NCI-H2081 treated with DMSO at 0.1 percent for 48 hours (cell line): ENCODE measurements at places on chromosomes 12 and 14.

- no peak for DNase-seq
These were observed 59.9 kb downstream of the BMP4 start for GRCh38 chr14:53896726-53897125.

DNA sequence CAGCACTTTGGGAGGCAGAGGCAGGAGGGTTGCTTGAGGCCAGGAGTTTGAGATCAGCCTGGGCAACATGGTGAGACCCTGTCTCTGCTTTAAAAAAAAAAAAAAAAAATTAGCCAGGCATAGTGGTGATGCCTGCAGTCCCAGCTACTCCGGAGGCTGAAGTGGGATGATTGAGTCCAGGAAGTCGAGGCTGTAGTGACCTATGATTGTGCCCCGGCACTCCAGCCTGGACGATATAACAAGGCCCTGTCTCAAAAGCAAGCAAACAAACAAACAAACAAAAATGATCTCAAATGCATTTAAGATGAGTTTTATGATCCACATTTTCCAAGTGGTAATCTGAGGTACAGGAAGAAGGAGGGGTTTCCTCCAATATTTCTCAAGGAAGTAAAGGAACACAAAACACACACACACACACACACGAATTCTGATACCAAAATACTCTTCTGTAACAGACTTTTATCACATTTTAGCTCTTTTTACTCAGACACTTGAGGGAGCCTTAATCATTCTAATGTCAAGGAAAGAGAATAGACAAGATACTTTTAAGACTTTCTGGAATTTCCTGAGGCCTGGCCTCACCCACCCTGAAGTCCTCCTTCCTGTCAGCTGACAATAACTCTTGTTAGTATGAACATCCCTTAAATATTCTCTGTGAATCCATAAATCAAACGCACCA, 44.4 kb upstream of the CERS5 start:
- no peak for DNase-seq

DNA sequence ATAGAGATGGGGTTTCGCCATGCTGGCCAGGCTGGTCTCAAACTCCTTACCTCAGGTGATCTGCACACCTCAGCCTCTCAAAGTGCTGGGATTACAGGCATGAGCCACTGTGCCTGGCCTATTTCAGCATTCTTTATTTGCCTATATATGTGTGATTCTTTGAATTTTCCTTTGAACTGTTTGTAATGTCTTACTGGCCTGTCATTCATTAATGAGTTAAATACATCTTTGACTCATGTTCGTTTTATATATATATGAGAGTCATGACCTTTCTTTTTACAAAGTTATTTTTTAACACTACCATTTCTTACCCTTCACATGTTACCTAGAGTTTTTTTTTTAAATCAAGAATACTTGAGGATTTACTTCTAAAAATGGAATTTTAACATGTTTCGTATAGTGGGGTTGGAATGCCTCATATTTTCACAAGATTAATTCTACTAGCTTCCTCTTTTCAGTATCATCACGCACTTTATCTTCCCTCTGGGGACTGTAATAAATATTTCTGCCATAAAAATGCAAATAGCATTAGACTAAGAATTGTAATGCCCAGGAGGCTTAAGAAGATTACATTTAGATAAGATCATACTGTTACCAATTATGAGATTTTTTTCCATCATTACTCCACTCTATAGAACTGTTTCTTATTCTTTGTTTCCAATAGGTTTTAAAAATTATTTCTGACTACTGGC, 66.7 kb downstream of the NTN4 start:
- no peak for DNase-seq

DNA sequence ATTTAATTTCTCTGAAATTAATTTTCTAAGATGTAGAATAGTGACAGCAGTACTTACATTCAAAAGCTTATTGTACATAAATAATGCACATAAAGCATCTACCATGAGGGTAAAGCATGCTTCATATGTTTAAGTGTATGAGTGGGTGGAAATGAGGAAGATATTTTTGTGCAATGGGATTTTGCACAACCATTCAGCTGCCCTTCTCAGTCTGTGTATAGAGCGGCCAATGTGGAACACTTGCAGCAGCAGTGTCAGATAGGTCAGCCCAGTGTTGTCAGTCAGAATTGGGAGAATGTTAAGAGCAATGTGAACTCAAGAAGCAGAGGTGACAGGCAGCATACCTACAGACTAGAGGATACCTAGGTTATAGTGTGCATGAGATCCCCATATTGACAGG, 72.5 kb upstream of the ATP2B1 start:
- DNase-seq: no peak

DNA sequence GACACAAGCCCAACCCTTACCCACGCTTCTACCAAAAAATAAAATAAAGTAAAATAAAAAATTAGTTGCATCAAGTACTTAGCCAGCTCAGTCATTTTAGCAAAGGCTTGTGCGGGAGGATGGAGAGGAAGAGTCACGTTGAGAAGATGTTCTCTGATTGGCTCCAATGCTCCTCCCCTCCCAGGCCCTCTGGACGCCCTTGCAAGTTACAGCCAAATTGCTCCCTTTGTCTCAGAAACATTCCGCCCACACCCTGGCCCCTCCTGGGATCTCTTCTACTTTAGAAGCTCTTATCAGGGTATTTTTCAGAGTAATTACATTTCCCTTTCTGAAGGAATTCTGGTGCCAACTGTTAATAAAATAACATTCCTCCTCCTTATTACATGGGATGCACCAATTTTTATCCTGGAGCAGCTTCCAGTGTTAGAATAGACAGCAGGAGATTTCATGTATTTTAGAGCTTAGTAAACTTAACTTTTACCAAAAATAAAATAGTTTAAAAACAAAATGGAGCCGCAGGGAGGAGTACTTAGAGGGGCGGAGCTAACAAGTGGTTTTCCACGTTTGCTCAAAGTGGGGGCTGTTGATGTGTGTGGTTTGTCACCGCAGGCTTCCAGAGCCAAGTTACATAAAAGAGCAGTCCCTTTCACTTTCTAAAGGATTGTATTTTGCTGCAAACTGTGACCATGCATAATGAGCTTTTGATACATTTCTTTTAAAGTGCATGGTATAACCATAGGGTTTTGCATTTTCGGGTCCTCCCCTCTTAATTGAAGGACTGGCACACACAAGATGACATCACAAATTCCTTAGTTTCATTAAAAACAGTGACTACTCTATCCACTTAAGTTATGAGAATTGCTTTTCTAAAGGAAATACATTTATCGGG, 71.7 kb upstream of the RAP1B start:
- DNase-seq: no peak

DNA sequence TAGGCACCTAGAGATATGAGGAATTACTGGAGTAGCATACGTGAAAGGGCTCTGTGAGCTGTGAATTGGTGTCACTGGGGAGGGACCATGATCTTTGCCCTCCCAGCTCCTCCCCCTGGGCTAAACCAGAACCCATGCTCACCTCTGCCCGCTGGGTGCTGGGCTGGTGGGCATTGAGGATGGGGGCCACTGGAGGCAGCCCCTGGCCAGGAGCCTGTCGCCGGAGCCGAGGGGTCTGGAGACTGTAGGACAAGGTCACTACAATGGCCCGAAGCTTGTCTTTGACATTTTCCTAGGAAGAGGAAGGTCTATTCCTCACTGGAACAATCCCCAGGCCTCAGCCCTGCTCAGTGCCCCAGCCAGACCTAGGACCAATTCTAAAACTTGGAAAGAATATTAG, 11.6 kb downstream of the ITGA7 start:
- DNase-seq: no peak

DNA sequence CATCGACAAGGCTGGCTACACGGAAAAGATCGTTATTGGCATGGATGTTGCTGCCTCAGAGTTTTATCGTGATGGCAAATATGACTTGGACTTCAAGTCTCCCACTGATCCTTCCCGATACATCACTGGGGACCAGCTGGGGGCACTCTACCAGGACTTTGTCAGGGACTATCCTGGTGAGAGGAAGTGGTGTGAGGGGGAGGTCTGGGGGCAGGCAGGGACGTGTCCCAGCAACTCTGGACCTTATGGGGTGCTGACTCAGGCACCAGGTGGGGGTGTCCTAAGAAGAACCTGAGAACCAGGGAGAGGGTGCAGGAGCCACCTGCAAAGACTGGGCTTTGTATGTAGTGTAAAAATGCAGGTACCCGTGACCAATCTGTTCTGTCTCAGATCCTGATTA, 5.2 kb downstream of the ENO2 start:
- DNase-seq: no peak

GRCh38 chr12:33438025-33438772, 1.4 kb downstream of the SYT10 start:
- no peak for DNase-seq

GRCh38 chr12:105864901-105865300, 273.9 kb downstream of the NUAK1 start:
- no peak for DNase-seq

DNA sequence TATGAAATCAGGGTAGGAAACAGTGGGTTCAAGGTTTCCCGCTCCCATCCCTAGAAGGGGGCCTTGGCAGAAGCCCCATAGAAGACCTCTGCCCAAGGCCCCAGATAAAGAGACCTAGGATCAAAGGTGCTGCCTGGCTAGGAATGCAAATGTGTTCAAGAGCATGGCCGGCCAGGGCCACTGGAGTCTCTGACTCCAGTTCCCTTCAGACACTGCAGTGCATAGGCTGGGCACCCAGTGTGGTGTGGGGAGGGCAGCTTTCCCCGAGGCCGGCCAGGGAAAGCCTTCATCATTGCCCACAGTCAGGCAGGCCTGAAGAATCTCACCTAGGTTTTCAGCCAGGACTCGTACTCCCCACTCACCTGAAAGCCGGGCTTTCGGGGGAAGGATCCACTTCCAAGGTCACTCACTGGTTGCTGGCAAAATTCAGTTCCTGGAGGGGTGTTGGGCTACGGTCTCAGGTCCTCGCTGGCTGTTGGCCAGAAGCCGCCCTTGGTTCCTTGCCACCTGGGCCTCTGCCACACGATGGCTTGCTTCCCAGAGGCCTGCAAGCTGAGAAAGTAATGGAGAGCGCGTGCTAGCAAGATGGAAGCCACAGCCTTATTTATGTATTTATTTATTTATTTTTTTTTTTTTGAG, 9.7 kb upstream of the PEBP1 start:
- DNase-seq: no peak

DNA sequence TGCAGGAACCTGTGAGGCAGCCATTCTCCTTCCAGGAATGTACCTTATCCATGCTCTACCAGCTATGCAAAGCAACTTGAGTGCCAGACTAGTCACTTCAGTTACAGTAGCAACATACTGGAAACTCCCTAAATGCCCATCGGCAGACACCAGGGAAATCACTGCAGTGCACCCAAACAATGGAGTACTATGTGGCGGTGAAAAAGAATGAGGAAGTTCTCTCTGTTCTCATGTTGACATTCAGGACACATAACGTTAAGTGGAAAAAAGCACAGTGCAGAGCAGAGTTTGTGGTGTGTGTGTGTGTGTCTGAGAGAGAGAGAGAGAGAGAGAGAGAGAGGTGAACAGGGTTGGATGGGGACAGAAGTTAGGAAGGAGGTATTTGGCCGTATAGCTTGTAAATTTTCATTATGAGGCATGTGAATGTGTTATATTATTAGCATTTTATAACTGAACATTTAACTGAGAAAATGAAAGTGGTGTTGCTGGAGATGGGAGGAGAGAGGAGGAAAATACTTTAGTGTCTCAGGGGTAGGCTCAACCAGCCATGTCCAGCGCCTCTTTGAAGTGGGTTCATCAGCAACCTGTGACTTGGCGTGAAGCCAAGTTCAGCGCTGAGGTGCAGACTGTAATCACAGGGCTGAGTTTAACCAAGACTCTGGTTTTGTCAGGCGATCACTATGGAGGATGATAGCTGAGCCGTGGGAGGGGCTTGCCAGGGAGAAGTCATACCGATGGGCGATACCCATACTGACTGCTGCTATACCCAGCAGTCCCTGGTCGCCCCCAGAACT, 17.3 kb downstream of the TNFAIP2 start:
- no peak for DNase-seq

- DNase-seq: no peak
These were observed 2.9 kb downstream of the SMARCD1 start for GRCh38 chr12:50087995-50088394.

- DNase-seq: no peak
These were observed 38.9 kb downstream of the PPP1R13B start for GRCh38 chr14:103808403-103809001.

DNA sequence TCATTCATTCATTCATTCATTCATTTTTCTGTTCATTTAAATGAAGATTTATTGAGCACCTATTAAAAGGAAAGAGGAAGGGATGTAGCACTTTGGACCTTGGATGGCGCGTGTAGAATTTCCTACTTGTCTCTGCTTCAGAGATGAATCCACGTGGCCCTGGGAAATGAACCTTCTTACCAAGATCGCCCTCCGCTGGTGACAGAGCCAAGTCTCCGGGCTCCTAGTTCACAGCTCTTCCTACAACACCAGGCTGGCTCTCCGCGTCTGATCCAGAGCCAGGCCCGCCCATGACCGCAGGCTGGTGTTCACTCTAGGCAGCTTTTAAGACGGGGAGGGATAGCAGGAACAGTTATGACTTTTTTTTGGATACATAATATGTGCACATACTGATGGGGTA, 70.9 kb upstream of the PIWIL1 start:
- no peak for DNase-seq

- DNase-seq: peak; percentile 79
These were observed 290.4 kb upstream of the RTL1 start for GRCh38 chr14:101193845-101194372.

- no peak for DNase-seq
These were observed 66.3 kb upstream of the NCOR2 start for GRCh38 chr12:124633365-124634362.

DNA sequence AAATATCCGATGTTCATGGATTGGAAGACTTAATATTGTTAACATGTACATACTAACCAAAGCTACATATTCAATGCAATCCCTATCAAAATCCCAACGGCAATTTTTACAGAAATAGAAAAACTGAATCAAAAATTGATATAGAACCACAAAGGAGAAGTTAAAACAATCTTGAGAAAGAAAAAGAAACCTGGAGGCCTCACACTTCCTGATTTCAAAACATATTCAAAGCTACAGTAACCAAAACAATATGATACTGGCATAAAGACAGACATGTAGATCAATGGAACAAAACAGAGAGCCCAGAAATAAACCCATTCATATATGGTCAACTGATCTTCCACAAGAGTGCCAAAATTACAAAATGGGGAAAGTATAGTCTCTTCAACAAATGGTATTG, 5.4 kb upstream of the PELI2 start:
- no peak for DNase-seq
